ENCODE measurements at places on chromosomes 13 and 19.

GRCh38 chr13:67224148-67224846 lies 5.8 kb downstream of the PCDH9 start:
- peak; percentile 80 for DNase-seq

- peak; percentile 54 for DNase-seq
These were observed 4.7 kb upstream of the MYBPC2 start for GRCh38 chr19:50427997-50428425.

DNA sequence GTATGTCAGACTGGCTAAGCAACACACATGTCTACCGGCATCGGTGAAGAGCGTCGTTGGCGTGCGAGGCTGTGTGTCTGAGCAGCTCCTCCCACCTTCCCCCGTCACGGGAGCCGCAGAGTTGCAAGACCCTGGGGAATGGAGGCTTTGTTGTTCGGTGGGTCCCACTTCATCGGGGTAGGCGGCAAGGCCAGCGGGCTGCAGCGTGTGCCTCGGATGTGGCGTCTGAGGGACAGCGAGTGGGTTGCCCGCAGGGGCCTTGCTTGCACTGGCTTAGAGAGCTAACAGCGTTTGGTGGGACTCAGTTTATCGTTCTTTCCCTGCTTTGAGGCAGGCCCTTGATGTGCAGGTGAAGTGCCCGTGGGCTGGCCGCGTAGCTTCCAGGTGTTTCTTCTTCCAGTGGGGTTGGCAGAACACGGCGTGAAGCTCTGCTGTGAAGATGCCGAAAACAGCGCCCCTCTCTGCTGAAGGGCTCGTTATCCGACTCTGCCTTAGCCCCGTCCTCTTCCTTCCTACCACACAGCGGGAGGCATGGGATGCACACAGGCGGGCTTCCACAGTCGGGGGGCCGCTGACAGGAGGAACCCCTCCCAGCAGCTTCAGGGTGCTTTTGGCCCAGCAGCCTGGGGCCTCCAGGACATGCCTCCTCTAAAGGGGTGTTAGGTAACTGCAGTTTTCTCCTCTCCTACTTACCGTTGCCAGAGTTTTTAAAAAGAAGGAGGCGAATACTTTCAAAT lies 85.2 kb downstream of the ATP11A start:
- no peak for DNase-seq

- no peak for DNase-seq
These were observed 12.1 kb downstream of the GPR18 start for GRCh38 chr13:99246100-99246499.

DNA sequence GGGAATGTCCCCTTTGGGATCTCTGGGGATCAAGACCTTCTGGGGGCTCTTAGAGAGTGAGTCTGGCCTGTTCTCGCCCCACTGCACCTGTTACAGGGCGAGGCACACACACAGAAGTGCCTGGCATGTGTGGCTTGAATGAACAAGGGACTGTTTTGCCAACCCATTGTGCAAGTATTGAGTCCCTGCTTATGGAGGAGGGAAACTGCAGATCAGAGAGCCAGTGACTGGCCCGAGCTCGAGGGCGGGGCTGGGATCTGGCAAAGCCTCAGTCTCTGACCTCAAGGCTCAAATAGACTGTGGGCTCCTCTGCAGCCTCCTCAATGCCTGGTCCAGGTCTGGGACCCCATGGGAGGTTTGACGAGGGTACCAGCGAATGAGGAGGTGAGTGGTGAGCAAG lies 5.5 kb downstream of the RAVER1 start:
- DNase-seq: no peak

DNA sequence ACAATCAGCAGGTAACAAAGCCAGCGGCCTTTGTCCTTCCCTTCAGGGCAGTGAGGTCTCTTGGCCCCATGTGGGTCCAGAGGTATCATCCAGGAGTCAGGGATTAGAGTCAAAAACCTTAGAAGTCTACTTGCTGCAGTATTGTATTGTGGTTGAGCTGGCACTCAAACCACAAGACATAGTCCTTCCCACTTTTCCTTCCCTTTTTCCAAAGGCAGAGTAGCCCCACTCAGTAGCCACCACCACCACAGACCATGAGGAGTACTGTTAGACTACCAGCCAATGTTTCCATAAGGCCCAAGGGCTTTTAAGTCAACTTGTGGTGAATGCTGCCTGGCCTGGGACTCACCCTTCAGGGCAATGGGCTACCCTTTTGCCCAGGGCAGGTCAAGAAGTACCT lies 27.1 kb upstream of the CCNA1 start:
- DNase-seq: no peak

DNA sequence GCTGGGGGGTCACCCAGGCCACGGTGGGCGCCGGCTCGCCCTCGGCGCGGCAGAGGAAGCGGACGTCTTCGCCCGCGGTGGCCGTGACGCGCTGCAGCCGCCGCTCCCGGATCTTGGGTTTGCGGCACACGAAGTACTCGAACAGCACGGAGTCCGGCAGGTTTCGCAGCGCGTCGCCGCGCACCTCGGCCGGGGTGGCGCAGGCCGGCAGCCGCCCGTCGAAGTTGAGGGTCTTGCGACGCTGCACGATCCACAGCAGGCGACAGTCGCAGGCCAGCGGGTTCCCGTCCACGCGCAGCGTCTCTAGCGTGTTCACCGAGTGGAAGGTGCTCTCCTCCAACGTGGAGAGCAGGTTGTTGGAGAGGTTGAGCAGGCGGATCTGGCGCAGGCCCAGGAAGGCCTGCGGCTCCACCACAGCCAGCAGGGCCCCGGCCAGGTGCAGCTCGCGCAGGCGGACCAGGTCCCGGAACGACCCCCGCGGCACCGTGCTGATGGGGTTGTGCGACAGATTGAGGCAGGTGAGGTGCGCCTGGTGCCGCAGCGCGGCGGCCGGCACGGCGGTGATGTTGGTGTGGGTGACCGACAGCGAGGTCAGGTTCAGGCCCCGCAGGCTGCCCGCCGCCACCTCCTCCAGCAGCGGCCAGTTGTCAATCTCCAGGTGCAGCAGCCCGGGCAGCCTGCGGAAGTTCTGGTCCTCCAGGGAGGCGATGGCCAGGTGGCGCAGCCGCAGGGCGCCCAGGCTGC lies 8.6 kb upstream of the PEAK3 start:
- DNase-seq: no peak

- DNase-seq: no peak
These were observed 6.3 kb downstream of the TBCB start for GRCh38 chr19:36121486-36122124.

DNA sequence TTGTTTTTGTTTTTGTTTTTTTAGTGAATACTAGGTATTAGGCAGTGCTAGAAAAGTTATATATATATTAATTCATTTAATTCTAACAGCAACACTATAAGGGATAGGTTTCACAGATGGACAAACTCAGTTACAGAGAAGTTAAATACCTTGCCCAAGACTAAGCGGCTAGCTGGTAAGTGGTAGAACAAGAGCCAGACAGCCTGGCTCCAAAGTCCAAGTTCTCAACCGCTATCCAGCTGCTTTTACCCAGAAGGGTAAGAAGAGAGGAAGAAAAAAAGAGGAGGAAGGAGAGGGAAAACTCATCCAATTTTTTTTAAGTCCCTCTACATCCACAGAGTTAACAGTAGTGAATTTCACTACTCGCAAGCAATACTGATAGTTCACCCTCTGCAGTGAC lies 217.0 kb downstream of the SPRY2 start:
- DNase-seq: no peak

DNA sequence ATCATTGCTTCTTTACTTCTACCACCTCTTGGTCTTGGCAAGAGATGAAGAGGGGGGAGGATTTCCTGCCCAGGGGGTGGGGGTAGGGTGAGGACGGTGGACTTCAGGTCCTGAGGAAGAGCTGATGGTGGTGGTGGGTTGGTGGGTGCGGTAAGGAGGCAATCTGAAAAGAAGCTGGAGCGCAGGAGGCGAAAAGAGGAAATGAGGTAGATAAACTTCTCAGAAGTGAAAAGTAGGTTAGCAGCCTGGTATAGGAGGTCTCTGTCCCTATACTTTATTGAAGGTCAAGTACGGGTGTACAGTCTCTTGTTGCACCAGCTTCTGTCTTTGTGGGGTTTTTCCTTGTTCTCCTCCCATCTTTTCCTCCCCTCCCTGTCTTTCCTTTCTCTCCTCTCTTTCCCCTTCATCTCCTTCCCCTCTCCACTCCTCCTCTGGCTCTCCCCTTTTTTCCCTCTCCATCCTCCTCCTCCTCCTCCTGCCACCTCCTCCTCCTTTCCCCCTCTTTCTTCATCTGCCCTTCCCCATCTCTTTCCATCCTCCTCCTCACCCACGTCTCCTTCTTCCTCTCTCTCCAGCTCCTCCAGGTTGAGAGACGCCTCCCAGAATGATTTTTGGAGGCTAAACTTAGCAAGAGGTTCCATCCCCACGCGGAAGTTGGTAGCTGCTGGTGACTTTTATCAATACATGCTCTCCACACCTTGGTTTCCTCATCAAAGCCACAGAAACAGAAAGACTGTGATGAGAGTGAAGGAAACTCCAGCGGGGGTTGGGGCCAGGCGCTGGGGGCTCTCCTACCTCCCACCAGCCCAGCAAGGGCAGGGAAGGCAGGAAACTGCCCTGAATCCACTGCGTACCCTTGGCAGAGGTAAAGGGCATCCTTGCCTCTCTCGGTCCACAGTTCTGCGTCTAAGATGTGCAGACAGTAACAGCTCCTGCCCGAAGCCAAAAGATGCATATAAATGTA lies 15.3 kb downstream of the TNFSF14 start:
- no peak for DNase-seq

DNA sequence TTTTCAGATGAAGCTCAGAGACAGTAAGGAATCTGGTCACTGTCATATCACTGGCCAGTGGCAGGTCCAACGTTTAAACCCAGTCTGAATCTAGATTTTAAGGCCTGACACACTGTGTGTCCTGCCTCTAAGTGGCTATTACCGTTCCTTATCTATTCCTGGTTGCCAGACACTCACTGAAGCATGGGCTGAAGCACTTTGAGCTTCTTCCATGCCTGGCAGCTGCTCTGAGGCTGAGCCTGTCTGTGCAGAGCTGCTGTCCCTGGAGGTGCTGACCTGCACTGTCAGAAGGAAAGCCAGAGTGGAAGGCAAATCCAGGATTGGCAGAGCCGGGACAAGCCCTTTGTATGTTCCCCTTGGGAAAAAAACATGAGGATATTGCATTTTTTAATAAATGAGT lies 109.2 kb upstream of the SLC7A1 start:
- no peak for DNase-seq

- DNase-seq: no peak
These were observed 422 bp upstream of the ZNF575 start for GRCh38 chr19:43532571-43532961.

- no peak for DNase-seq
These were observed 269.8 kb downstream of the OLFM4 start for GRCh38 chr13:53298396-53298795.

GRCh38 chr19:12244370-12244769 lies 50.3 kb downstream of the ZNF44 start:
- DNase-seq: no peak

DNA sequence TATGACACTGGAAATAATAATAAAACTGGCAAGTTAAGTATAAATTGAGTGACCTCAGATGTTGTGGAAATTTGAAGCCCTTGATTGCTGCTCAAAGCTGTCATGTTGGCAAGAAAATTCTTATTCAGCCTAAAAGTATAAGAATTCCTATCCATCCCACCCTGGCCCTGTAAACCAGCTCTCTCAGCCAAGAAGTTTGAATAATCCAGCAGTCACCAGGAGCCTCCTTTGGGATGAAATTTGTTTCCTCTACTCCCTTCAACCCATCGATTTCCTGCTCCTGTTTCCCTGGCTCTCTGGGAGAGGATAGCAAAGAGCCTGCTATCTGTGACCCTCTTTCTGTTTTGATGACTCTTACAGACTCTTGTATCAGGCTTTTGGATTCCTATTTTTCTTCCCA lies 169.3 kb downstream of the LHFPL6 start:
- DNase-seq: no peak

DNA sequence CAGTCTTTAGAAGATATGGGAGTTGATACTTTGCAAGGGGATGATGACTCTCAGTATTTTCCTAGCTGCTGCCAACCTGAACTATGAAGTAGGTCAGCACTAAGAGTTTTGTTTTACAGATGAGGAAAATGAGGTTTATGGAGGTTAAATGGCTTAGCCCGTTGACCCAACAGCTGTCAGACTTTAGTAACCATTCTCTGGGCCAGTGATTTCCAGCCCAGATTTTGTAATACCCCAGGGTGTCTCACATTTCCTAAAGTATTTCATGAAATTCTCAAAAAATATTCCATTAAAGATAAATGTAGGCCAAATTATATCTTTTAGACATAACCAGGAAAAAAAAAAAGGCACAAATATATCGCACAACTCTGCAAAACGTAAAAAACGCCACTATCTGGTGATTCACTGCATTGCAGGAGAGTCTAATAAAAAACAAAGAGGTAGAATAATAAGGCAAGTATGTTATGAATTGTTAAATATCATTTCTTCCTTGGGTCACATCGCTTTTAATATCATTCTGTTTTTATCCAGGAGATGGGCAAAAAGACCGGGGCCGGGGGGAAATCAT lies 112.5 kb downstream of the DACH1 start:
- no peak for DNase-seq

GRCh38 chr19:19202707-19203011 lies 555 bp downstream of the NR2C2AP start:
- no peak for DNase-seq

- no peak for DNase-seq
These were observed 778.8 kb upstream of the SLITRK5 start for GRCh38 chr13:86892330-86892729.

DNA sequence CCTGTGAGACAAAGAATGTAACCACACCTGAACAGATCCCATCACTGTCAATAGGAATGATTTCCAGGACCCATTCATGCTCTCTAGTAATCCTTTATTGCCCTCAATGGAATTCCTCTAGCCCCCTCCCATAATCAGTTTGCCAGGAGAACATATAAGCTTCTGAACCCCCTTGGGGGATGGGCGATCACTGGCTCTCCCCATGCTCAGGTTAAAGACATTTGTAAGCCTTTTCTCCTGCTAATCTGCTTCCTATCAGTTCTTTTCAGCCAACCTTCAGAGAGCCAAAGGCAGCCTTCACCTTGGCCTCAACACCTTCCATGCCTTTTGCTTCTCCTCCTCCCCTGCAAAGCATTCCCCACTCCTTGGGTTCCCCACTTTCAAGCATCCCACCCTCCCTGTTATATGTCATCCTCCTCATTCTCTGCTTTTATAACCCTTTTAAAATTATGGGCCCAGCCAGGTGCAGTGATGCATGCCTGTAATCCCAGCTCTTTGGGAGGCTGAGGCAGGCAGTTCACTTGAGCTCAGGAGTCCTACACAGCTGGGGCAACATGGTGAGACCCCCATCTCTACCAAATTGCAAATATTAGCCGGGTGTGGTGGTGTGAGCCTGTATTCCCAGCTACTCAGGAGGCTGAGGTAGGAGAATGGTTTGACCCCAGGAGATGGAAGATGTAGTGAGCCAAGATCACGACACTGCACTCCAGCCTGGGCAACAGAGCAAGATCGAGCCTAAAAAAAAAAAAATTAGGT lies 12.4 kb downstream of the DPRX start:
- DNase-seq: no peak

DNA sequence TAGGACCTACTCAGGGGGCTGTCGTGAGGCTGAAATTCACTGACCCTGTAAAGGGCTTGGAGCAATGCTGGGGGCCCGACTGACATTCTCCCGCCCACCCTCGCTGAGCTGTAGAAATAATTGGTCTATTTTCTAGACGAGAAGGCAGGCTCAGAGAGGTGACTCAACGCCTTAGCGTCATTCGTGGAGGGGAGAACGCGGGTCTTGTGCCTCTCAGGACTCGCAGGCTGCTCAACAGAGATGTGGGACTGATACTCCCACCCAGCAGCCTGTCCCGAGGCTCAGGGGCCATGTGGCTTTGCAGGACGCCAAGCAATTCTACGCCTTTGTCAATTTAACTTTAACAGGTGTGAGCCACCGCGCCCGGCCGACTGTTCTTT lies 23.6 kb upstream of the ASPDH start:
- no peak for DNase-seq
